Suppressor macrophage treated with lipopolysaccharide for 4 hours (primary cell): ENCODE measurements at places on chromosomes 4 and X.

DNA sequence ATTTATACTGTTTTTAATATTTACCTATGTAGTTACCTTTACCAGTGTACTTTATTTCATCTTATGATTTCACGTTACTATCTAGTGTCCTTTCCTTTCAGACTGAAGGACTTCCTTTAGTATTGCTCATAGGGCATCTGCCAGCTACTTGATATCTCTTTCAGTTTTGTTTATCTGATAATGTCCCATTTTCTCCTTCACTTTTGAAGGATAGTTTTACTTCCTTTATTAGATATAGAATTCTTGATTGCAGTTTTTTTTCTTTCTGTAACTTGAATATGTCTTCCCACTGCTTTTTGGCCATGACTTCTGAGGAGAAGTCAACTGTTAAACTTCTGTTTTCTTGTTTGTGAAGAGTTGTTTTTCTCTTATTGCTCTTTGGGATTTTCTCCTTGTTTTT, 69.4 kb upstream of the MAGED1 start:
- DNase-seq: peak; percentile 51

DNA sequence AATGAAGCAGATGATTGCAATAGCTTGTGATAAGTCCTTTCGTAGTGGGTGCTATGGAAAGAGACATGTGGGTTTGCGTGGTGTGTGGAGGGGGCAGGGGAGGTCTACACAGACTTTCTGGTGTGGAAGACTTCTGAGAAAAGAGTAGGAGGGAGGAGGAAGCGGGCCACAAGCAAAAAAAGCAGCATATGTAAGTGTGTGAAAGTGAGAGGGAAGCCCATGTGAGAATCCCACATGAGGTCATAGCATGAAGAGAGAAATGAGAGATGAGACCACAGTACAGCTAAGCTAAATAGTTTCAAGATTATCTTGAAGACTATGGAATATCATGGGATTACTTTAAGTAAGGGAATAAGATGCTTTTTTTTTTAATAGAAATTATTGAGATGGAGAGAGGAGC, 2039.9 kb upstream of the TENM3 start:
- no peak for DNase-seq

DNA sequence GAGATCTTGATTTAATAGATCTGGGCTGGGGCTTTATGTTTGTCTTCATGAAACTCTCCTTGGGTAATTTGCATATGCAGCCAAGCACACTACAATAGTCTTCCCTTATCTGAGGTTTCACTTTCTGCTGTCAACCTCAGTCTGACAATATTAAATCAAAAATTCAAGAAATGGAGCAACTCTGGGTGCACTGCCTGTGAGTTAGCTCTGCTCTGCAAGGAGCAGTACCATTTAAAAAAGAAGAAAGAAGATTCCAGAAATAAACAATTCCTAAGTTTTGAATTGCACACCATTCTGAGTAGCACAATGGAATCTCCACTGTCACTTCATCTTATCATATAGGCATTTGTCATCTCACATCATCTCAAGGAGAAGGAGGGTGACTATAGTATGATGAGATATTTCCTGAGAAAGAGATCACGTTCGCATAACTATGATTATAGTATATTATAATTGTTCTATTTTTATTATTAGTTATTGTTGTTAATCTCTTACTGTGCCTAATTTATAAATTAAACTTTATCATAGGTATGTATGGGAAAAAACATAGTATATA, 9.4 kb downstream of the FNIP2 start:
- DNase-seq: peak; percentile 72

- DNase-seq: no peak
Observed at GRCh38 chr4:76078033-76078613, 3.6 kb downstream of the ART3 start.

- peak; percentile 27 for DNase-seq
Observed at GRCh38 chrX:15855568-15856221, 1.1 kb upstream of the AP1S2 start.
